A549 treated with GW870086 at 1 μM for 4 hours (cell line): ENCODE measurements at places on chromosomes 7 and 10. TPM values are rescaled to one million over a fixed set of nuclear protein-coding genes. Genes with fewer than 3 reads are reported as not detected.

Gene GFRA1
- 7.7 to 12.4 TPM (median 10.0 TPM) in 5 replicates for total RNA-seq

Gene WDR91
- 7.6 to 10.9 TPM (median 9.3 TPM) in 5 replicates for total RNA-seq

Gene CYP2C8
- total RNA-seq, result not detected in 5 replicates

Gene LRGUK
- 0.23 to 0.60 TPM (median 0.34 TPM) in 5 replicates for total RNA-seq

Gene CDC14C
- total RNA-seq, result 0.05 TPM in 1 of 5 replicates, not detected in the others

Gene CLIP2
- 11.7 to 17.4 TPM (median 15.2 TPM) in 5 replicates for total RNA-seq

Gene HMX3
- 0.19 TPM in 1 of 5 replicates, not detected in the others for total RNA-seq
